ENCODE measurements at places on chromosomes 7 and 10.
A peak's percentile ranks its signal among the peaks of the same experiment; 100 is the strongest.

DNA sequence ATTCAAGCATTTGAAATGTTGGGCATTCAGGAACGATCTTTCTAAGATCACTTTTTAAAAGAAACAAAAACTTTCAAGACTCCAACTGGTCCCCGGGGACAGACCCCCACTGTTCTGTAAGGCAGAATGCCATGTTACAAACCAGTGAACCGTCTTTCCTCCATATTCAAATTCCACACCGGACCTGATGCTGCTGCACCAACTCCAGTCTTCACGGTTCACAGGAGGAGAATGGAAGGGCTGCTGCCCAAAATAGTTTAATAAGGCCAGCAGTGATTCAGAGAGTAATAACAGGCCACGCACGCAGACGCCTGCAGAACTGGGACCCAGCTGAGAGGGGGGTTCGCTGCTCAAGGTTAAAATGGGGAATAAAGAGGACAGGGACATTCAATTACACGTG, 47.2 kb downstream of the OSBPL3 start:
- no peak for DNase-seq

GRCh38 chr7:80724249-80724871, 85.9 kb downstream of the CD36 start:
- no peak for DNase-seq

DNA sequence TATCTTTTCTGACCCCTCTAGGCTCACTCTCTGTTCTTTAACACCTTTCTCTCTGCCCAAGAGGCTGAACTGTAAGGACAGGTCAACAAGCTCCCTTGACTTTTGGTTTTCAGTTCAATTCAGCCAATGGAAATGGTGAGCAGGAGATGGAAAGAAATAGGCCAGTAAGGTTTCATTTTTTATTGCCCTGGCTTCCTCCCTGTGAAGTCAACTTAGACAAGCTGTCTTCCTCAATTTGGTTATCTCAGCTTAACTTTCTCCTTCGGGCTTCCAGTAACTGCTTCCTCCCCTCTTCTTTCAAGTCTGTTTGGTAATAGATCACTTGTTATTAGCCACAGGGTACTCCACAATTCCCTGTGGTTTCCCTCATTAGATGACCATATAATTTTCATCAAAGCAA, 19.7 kb downstream of the LIPK start:
- DNase-seq = no peak

DNA sequence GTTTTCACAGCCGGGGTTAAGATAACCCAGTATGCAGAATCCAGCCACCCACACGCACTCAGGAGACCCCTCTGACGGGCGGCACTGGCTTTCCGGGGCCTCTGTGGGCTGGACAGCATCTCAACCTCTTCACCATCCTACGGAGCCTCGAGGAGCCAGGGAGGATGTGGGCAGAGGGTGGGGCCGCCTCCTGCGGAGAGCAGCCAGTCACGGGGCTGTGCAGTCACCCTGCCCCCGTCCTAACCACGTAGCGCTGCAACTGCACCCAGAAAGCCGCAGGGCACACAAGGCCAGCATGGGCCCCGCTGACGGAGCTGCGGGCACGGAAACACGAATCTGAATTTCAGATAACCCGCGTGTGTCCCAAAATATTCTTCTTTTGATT, 270.3 kb downstream of the ELFN1 start:
- DNase-seq = peak; percentile 91

- DNase-seq = no peak
Observed at GRCh38 chr7:20233362-20233761, 16.2 kb upstream of the MACC1 start.

GRCh38 chr10:22693371-22693784, 21.0 kb downstream of the PIP4K2A start:
- DNase-seq = no peak

GRCh38 chr10:118522791-118523498, 72.5 kb downstream of the PRLHR start:
- no peak for DNase-seq

GRCh38 chr10:62008946-62009345, 107.4 kb downstream of the ARID5B start:
- DNase-seq = no peak

DNA sequence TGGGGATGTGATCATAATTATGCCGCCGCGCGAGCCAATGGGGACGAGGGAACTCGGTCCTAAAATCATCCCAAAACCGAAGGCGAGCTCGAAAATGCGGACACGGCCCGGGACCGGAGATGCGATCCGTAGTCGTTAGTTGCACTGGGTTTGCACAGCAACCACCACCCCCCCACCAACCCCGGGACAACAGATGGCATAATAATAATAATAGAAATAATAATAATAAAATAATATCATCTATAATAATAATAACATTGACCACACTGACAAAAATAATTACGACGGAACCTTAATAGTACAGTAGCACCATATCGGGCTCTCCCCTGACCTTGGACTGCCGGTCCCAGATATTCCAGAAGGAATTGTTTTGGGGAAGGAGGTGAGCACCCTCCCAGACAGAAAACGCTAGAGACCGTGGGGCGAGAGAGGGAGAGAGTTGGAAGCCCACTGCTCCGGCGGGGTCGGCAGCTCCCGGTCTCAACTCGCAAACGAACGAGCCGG, 1.1 kb upstream of the EMX2 start:
- DNase-seq = peak; percentile 42

DNA sequence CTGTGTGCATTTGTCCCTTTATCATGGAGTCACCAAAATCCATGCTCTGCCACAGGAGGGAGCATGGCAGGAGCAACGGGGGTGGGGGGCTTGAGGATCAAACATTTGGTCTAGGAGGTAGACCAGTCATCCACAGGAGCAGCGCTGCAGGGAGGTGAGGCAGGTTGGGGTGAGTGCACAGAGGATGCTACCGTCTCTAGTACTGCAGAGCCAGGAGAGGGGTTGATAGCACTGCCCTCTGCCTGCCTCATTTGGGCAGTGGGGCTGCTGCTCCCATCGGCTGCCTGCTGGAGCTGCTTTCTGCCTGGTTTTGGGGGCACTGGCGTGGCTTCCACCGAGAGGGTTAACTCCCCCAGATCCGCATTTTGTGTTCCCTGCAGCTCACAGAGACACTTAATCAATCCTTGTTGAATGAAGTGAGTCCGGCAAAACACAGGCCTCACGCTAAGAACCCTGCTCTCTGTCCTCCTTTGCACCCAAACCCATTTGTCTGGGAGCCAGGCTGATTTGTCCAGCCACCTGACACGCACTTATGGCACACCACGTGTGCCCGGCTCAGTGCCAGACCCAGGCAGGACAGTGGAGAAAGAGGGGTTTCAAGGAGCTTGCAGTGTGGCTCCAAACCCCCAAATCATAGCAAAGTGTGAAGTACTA, 527.1 kb upstream of the FOXK1 start:
- DNase-seq = no peak

DNA sequence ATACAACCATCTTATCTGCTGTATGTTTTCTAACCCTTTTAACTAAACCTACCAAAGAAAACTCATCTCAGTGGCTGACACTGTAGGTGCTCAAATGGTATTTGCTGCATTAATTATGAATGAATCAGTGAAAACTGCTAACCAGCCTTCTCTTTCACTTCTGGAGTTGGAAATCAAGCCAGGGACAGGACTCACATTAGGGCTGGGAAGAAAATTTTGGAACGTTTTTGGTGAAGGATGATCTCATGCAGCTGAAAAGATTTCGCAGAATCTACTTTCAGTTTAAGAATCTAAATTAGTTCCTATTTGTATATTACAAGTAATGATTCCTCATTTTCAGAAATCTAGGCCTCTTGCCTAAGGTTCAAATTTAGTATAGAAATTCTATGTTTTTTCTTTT, 12.9 kb downstream of the MTPN start:
- no peak for DNase-seq

GRCh38 chr10:92937876-92938275, 89.6 kb downstream of the EXOC6 start:
- DNase-seq = no peak

- DNase-seq = no peak
Observed at GRCh38 chr10:12833451-12833850, 168.1 kb downstream of the CCDC3 start.

DNA sequence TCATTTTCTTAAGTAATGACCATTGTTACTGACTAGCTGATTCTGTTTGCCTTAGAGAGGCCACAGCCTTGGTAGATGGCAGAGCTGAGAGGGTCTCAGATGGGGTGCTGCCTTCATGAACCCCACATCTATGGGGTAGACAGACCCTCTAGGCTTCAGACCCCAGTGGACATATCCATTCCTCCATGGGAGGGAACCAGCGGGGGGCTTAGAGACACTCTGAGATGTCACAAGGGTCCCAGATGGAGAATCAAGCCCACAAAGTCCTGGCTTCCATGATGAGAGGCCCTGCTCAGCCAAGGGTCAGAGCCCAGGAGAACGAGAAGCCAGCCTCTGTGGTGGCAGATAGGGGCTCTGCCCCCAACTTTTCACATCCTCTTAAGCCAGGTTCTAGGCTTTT, 408.6 kb downstream of the TCERG1L start:
- DNase-seq = no peak

- no peak for DNase-seq
Observed at GRCh38 chr10:33734393-33735155, 400.1 kb upstream of the NRP1 start.

- DNase-seq = no peak
Observed at GRCh38 chr10:131003455-131003854, 308.1 kb downstream of the TCERG1L start.

DNA sequence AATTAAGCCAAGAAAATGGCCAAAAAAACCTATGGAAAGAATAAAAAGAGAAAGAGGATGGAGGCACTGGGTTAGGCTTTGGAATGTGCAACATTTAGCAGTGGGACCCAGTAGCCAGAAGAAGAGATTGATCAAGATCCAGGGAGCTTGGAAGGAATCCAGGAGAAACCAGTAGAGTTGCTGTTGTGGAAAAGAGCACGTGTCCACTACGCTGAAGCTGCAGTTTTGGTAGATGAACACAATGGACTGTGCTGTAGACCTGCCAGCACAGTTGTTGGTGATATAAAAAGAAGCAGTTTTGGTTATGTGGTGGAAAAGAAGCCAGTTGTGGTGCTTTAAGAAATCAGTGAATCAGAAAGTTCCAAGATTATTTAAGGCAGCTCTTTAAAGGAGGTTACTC, 802.2 kb upstream of the POM121L12 start:
- no peak for DNase-seq

DNA sequence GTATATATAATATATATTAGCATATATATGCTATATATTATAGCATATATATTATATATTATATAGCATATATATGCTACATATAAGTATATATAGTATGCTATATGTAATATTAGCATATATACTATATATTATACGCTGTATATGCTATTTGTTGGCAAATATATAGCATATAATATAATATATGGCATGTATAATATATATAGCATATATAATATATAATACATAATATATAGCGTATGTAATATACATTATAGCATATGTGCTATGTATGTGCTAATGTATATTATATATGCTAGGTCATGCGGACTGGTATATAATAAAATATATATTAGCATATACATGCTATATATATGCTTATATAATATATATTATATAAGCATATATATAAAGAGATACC, 72.8 kb downstream of the KMT2E start:
- no peak for DNase-seq

GRCh38 chr10:78059906-78060702, 26.4 kb downstream of the RPS24 start:
- no peak for DNase-seq

- no peak for DNase-seq
Observed at GRCh38 chr7:132138817-132139216, 437.5 kb downstream of the PLXNA4 start.

- no peak for DNase-seq
Observed at GRCh38 chr7:47543714-47544113, 38.2 kb downstream of the TNS3 start.

DNA sequence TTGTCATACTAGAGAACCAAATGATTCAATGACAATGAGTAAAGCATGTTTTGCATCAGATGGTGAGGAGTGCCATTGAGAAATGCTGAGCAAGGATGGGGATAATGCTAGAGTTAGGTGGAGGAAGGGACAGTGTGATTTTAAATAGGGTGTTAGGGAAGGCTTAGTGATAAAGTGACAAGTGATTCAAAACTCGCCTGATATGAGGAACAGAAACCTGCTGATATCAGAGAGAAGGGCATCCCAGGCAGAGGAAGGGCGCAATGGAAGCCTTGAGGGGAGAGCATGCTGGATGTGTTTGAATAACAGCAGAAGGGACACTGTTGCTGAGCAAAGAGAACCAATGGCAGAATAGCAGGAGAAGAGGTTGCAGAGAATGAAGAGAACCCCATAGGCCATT, 196.2 kb downstream of the NRG3 start:
- no peak for DNase-seq

GRCh38 chr7:140501966-140502365, 22.7 kb upstream of the MKRN1 start:
- no peak for DNase-seq

GRCh38 chr7:7264306-7265040, 82.1 kb downstream of the C1GALT1 start:
- DNase-seq = no peak

- DNase-seq = no peak
Observed at GRCh38 chr10:7412928-7413282, 2.1 kb upstream of the SFMBT2 start.

- DNase-seq = no peak
Observed at GRCh38 chr10:104332243-104333031, 5.8 kb downstream of the ITPRIP start.

- DNase-seq = no peak
Observed at GRCh38 chr7:151094675-151095074, 8.4 kb downstream of the AGAP3 start.

- no peak for DNase-seq
Observed at GRCh38 chr7:95376632-95377400, 19.4 kb downstream of the PON3 start.

GRCh38 chr10:33416209-33416608, 81.7 kb upstream of the NRP1 start:
- DNase-seq = no peak

GRCh38 chr10:4648999-4649398, 177.0 kb upstream of the AKR1E2 start:
- DNase-seq = no peak

GRCh38 chr7:17844022-17844421, 96.3 kb downstream of the SNX13 start:
- DNase-seq = no peak

GRCh38 chr7:19117870-19118608, 603 bp upstream of the TWIST1 start:
- DNase-seq = no peak

DNA sequence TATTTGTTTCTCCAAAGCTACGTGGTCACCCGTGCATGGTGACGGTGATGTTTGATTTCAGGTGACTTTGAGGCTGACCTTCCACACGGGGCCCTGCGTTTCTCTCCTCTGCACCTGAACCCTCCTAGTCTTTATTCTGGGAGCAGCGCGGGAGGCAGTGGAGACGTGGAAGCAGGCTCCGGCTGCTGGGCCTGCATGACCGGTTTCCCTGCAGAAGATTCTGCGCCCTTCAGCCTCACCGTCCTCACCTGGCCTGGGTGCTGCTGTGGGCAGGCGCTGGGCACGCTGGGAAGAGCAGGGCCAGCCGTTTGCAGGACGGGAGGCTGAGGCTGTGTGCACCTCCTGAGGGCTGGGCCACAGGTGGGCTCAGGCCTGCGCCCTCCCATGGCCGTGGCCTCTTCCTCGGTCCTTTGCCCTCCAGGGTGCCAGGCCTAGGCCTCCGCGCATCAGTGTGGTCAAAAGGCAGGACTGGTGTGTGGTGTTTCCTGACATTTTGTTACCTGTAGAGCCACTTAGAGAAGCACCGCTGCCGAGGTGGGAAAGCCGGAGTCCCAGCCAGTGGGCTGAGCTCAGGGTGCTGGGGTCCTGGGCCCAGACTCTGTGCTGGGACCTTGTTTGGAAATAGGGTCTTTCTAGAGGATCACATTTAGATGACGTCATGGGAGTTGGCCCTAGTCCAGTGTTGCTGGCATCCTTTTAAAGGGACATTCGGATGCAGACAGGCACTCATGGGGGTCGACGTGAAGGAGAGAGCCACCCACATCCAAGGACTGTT, 478.3 kb downstream of the DNAJB6 start:
- no peak for DNase-seq

All from posterior cingulate gyrus (tissue), 11 donors.